ENCODE measurements at places on chromosomes 1 and 21.

DNA sequence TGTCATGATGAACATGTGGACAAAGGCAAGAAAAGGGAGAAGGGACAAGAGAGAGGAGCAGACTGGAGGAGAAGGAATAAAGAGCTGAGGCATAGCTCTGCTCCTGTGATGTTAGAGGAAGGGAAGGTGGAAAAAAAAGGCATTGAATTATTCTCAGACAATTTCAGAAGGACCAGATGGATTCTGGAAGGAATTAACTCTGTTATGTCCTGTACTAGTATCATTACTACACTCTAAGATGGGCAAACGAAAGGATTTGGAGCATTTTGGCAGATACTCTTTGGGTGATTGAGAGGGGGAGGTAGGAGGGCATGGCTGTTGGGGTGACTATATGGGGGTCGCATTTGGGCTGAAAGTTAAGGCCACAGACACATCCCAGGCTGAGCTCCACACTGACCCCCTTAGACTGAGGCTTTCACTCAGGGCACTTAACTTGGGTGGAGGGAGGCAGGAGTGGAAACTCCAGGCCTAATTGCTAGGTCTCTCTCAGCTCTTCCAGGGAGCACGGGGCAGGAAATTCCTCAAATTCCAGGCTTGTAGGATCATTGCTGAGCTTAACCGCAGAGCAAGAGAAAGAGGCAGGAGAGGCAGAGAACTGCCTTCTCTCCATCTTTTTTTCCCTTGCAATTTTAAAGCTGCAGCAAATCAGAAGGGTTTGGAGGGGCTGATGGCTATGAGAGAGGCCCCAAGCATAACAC, 25.9 kb downstream of the KIRREL1 start:
- no peak for DNase-seq

DNA sequence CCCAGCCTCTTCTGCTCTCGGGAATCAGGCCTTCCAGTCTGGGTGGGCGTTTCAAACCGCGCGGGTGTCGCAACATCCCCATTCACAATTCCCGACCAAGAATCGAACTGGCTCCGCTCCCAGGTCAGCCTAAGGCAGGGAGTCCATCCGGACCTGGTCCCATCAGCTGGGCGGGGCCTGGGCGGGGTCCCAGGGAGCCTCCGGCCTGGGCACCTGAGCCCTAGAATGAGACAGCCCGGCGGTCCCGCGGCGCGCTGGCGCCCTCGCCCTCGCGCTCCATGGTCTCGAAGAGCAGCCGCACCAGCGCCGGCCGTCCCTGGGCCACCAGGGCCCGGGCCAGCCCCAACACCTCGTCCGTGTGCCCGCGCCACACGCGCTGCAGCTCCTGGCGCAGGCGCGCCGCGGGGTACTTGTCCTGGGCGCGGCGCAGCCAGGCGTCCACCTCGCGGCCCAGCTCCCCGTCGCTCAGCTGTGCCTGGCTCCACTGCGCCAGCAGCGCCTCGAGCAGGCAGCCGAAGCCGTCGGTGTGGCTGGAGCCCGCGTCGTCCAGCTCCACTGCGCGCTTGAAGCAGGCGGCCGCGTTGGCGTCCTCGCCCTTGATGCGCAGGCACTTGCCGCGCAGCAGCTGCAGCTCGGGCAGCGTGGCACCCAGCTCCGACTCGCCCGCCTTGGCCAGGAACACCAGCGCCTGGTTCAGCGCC, 16.9 kb upstream of the PARS2 start:
- DNase-seq: no peak

DNA sequence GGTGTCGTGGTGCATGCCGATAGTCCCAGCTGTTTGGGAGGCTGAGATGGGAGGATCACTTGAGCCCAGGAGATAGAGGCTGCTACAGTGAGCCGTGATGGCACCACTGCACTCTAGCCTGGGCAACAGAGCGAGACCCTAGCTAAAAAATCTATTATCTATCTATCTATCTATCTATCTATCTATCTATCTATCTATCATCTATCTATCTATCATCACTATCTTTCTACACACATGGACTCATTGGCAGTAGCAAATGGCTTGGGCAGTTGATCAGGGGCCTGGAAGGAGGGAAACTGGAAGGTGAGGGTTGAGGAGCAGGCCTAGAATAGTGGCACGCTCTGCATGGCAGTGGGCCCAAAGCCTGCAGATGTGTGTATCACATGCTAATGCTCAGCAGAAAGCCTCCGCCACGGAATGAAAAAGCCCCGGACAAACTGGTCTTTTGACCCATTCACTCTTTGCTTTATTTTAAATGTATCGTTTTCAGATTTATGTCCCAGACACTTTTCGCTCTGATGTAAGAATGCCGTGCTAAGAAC, 7.3 kb upstream of the HUNK start:
- DNase-seq: no peak

DNA sequence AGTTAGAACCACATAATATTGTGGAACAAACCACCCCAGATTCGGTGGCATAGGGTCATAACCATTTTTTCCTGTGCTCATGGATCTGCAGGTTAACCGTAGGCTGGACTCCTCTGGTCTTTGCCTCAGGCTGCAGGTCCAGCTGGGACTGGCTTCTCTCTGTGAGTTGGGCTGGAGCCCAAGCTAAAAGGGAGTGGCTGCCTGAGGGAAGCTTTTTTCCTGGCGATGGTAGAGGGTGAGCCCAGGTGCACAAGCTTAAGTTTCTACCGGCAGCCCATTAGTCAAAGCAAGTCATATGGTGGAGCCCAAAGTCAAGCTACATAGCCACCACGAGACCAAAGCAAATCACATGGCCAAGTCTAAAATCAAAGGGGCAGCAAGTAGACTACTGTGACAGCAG, 13.8 kb downstream of the EPHX4 start:
- no peak for DNase-seq

DNA sequence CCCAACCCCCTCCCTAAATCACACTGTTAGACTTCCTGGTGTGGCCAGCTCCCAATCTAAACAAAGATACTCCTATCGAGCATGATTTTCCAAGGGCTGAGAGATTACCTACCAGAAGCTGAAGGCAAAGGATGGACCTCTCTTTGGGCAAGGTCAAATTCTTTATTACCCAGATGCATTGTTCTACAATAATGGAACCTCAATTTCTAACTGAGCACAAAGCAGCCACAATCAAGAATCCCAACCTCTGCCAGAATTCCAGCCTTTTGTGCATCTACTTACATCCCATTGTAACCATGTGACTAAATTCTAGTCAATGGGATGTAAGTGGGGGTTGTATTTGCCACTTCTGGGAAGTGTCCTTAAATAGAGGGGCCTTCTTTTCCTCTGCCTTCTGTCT, 24.9 kb upstream of the VPS26C start:
- no peak for DNase-seq

DNA sequence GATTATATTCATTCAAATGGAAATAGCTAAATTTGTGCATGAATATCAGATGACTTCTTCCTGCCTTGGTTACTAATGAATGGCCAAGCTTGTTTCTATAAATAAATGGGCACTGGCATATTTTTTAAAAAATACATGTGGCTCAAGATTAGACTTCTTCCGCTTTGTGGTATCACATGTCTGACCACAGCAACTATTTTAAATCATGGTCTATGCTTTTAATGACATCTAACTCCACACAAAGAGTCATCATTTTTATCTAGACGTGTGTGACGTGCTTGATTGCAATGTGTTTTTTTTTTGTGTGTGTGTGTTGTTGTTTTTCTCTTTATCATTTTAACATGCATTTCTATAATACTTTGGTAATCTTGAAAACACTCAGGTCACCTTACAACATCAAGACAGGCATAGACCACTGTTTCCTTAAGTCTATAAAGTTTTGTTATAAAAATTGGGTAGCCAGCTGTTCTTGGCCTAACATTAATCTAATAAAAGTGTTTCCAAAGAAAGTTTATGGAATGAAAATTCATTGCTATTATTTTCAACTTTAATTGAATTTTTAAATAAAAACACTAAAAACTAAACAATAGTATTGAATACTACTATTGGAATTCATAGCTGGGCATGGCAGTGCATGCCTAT, 29.5 kb downstream of the RGS1 start:
- DNase-seq: no peak

DNA sequence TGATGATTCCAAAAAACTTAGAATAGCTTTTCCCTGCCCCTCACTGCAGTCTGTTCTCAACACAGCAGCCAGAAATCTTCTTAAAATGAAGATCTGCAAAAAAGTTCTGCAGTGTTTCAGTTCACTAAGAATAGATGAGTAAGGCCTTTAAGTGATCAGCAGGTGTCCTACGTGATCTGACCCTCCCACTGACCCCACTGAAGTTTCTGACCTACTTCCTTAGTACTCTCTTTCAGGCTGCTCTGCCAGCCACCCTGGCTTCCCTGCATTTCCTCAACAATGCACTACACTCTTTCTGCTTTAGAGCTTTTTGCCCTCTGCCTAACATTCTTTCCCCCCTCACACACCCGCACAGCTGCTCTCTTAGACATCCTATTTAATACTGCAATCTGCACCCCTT, 182.5 kb downstream of the AKT3 start:
- DNase-seq: no peak

Data from activated CD4-positive, alpha-beta T cell treated with anti-CD3 and anti-CD28 coated beads, Interleukin-2, amount 50 U/mL, for 48 hours (primary cell).